ENCODE measurements at places on chromosomes 16 and 17. TPM values are rescaled to one million over a fixed set of nuclear protein-coding genes. Genes with fewer than 3 reads are reported as not detected.
A peak's percentile ranks its signal among the peaks of the same experiment; 100 is the strongest.

Gene RNF222
- not detected for total RNA-seq

Gene KRT33A
- total RNA-seq = not detected

Gene SPN
- not detected for total RNA-seq

Gene SHISA6
- total RNA-seq = not detected

Gene RASD1
- not detected for total RNA-seq

Gene RSKR
- 4.3 TPM for total RNA-seq

Gene SLC5A10
- total RNA-seq = not detected

Gene AHSP
- total RNA-seq = not detected

Gene ZSCAN10
- not detected for total RNA-seq

DNA sequence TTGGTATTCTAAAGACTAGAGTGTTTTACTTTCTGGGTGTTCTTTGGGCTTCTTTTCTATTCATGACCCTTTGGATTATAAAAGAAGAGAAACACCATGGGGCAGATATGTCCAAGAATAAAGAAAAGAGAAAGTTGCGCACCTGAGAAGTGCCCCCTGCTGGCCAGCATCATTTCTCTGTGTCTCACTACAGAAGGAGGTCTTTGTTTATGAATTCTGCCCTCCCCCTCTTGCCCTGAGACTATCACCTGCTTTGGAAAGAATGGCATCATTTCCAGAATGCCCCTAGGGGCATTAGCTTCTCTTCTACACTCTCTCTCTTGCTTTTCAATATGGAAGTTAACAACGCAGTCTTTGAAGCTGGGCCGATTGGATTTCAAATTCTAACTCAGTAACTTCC lies 45.0 kb downstream of the CDH13 start:
- DNase-seq = no peak

GRCh38 chr17:80763293-80763867 lies 218.7 kb downstream of the RPTOR start:
- no peak for DNase-seq

DNA sequence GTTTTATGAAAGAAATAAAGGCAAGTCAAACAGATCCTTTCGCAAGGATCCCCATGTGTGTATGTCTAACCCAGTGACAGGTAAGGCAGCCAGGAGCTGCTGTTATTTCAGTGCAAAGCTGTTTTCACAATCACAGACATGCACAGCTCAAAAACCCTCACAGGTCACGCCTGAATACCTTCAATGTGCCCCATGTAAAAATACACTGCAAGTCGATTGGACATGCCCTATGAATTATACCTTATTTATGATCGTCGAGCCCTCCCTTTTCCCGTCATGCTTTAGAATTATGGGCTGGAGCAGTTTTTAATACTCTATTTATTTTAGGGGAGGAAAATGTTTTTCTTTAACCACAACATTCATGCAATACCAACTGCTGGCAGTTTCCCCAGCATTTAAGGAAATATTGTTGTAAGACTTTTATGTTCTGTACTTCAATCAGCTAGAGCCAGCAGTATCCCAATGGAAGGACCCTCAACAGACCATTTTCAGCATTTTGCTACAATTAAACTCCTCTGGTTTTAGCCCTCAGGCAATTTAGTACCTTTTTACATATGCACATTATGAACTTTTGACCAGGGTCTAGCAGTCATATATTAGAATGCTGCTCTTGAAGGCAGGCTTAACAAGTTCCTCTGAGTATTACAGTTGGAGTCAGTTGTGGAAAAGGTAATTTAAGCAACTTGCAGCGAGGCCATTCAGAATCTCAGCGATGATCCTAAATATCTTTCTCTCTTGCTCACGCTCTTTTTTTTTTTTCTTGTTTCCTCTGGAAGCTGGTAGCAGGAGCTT lies 362.2 kb downstream of the WWOX start:
- DNase-seq = no peak

DNA sequence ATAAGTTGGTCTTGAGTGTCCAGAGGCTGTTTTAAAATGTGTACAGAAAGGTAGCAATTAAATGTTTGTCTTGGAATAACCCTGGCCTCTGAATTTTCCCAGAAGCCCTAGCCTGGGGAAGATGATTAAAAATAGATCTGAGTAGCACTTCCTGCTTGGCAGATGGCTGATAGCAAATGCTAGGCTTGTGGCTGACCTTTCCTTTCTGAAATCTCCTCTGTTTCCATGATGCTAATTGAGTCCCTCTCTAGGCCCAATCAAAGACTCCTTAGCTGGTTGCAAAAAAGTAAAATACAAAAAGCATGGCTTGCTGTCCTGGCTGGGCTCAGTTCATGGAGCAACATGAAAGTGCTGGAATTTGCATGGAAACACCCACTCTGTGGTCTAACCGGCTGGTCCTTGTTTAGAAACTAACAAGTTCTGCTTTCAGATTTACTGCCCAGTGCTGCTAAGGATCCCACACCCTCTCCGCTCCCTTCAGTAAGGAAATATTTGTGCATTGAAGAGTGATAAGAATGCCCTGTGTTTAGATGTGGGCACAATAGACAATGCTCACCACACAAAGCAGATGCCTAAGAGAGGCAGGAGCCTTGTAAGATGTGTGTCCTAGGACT lies 40.8 kb downstream of the YPEL2 start:
- DNase-seq = peak; percentile 91

- DNase-seq = no peak
These were observed 364.4 kb downstream of the C16orf95 start for GRCh38 chr16:86952769-86953168.

DNA sequence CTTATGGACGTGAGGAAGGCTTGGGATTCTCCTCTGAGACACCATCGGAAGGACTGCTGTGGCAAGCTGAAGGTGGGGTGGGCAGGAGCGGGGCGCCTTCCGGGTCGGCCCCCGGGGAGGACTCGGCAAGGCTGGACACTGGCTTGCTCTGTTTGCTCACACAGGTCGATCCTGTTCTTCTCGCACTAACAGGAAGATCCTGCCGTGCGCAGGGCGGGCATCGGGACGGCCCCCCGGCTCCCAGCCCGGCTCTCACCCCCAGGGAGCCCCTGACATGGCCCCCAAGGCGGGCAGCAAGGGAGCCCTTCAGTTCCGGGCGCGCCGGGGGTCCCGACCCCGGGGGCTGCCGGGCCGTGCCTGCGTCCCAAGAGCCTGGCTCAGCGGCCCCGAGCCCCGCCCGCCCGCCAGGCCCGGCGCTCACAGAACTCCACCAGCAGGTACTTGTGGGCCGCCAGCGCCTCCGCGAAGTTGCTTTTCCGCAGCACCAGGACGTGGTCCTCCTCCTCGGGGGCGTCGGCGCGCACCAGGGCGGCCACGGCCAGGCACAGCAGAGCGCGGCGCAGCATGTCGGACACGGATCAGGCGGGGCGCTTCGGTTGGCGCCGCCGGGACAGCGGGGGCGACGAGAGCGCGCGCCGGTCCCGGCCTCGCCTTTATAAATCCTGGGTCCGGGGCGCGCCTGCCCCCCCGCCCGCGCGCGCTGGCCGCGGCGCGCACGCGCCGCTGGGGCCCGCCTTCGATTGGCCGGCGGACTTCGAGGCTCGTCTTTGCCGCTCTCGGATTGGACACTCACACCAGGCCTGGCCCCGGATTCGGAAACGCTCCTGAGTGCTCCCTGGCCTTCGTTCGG lies at the start of gene P4HB:
TSS of gene P4HB (minus strand) at position 630 of the 850 bp plus-strand sequence. CDS start at position 566, 64 bp downstream.
- no peak for DNase-seq

DNA sequence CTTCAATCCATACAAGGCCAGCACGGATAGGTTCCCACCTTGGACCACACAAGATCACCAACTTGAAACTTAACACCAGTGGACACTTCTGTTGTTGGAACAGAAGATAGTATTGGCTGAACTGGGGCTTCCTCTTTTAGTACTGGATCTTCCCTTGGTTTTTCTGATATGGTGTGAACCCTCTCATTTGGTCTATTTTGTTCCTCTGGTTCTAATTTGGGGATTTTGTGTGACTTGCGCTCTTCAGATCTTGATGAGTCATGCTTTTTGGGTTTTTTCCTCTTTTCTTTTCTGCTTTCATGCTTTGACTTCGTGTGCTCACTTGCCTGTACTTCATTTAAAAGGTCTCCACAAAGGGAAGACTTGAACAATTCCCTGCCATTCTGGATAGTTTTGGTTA lies 39.0 kb downstream of the SOST start:
- no peak for DNase-seq

DNA sequence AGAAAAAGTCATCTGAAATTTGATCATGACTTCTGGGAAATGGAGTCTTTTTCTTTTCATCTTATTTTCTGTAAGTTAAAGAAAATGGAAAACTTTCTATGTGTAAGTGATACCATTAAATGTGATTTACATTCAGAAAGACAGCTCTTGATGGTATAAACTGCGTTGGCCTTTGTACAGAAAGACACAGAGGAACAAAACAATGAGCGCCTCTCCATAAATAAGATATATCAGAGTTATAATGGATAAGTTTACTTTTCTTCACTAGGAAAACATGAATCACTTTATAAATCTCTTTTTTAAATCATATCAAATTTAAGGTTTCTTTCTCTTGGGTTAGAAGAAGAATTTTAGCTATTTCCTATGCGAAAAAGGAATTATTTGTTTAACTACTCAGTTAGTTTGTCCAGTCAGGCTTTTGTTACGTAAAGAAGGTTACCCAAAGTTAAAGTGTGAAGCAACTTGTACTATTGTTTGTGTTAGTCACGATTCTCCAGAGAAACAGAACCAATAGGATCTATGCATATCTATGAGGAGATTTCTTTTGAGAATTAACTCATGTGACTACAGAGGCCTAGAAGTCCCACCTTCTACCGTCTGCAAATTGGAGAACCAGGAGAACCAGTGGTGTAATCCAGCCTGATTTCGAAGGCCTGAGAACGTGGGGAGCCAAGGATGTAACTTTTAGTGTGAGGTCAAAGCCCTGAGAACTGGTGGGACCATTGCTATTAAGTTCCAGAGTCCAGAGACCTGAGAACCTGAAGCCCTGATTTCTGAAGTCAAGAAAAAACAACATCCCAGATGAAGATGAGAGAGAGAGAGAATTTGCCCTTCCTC lies 295.4 kb upstream of the KCNJ16 start:
- DNase-seq = peak; percentile 53

- peak; percentile 36 for DNase-seq
These were observed 29.6 kb upstream of the PHOSPHO1 start for GRCh38 chr17:49260011-49260816.

GRCh38 chr16:1614456-1615102 lies 2.4 kb downstream of the CRAMP1 start:
- peak; percentile 22 for DNase-seq

GRCh38 chr16:12675852-12676251 lies 127.8 kb downstream of the CPPED1 start:
- peak; percentile 48 for DNase-seq

DNA sequence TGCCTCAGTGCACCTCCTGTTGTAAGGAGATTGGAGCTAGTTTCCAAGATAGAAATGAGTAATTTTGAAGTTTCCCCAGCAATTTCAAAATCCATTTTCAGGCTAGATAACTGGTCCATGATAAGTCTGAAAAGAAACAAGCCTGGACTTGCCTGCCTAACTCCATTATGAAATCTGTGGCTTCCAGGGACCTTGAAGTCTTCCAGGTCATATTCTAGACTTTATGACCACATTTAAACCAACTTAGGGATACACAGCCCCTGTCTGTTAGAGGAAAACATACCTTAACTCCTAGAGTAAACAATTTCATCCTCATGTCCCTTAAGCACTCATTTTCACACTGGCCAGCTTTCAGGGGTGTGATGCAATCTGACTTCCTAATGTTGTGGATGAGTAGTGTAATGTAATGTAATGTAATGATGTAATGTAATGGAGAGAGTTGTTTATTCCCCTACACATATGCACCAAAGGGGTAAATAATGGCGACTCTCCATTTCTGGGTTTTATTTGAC lies 96.7 kb upstream of the FAM20A start:
- DNase-seq = peak; percentile 97

DNA sequence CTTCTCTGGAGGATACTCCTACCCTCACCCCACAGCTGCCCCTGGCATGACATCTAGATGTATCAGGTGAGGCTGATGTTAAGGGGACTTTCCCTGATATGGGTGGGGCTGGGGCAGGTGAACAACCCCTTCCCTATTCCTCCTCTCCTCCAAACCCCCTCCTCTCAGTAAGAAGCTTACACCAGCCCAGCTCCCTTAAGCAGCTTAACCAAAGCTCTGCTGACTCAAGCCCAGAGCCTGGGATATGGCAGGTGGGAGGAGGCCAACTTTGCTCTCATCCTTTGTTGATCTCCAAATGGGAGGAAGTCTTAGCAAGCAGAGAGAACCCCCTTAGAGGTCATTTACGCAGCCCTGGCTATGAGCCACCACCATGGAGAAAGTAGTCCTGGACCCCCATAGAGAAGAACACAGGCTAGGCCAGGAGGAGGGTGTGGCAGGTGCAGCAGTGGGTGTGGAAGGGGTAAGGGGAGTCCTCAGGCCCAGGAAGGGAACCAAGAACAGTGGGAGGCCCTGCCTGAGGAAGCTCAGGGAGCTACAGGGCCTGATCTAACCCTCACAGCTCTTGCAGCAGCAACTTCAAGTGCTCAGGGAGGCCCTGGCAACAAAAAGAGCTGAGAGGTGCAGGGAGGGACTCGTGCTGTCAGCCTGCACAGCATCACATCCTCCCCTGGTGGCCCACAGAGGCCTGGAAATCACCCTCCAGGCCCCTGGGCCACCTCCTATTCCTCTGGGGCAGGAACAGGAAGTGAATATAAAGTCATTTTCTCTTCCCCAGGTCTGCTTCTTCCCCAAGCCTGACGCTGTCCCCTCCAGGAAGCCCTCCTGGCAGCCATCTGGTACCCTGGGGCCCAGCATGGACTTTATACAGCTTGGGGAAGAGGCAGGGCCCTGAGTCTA lies 2.9 kb downstream of the UNC119 start:
- no peak for DNase-seq

GRCh38 chr16:1301562-1301961 lies 7.9 kb upstream of the UBE2I start:
- no peak for DNase-seq

DNA sequence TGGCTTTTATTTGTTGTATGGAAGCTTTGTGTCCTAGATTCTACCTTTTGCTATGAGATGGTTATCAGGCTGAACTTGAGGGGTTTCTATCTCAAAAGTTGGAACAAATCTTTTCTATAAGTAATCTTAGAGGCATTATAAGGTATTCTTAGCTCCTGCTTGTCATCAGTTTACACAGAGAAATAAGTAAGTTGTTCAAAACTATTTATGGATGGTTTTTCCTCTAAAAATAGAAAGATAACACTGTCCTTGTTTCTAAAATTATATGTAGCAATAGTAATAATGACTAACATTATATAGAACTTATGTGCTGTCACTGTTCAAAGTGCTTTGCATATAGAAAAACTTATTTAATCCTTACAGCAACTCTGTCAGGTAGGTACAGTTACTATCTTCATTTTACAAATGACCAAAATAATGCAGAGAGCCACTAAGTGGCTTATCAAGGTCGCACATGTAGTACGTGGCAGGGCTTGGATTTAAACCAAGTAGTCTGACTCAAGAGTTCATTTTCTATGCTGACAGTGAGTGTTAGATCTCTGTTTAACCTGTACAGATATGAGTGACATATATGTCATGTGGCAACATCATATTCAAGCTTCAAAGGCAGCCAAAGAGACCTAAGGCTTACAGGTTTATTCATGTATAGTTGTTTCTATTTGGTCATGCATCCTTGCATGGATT lies 59.0 kb downstream of the PHKB start:
- DNase-seq = no peak

- DNase-seq = peak; percentile 77
These were observed 86.8 kb upstream of the WSB1 start for GRCh38 chr17:27207073-27207513.

- no peak for DNase-seq
These were observed 20.5 kb downstream of the EMC8 start for GRCh38 chr16:85778873-85779272.
